ENCODE measurements at places on chromosomes 12 and 14. TPM values are rescaled to one million over a fixed set of nuclear protein-coding genes. Genes with fewer than 3 reads are reported as not detected.

FBXO21 gene
- total RNA-seq = 106 TPM

PLEKHG7 gene
- total RNA-seq = not detected

CEP170B gene
- 36.0 TPM for total RNA-seq

OAS1 gene
- 4.3 TPM for total RNA-seq

CNPY2 gene
- 67.6 TPM for total RNA-seq

OR4K15 gene
- total RNA-seq = not detected

CYP46A1 gene
- total RNA-seq = not detected

CCDC184 gene
- total RNA-seq = not detected

CMA1 gene
- total RNA-seq = not detected

SYNE3 gene
- 4.6 TPM for total RNA-seq

TMEM121 gene
- 3.4 TPM for total RNA-seq

All from tracheal epithelial cell (primary cell).